ENCODE measurements at places on chromosomes 6 and 20.

DNA sequence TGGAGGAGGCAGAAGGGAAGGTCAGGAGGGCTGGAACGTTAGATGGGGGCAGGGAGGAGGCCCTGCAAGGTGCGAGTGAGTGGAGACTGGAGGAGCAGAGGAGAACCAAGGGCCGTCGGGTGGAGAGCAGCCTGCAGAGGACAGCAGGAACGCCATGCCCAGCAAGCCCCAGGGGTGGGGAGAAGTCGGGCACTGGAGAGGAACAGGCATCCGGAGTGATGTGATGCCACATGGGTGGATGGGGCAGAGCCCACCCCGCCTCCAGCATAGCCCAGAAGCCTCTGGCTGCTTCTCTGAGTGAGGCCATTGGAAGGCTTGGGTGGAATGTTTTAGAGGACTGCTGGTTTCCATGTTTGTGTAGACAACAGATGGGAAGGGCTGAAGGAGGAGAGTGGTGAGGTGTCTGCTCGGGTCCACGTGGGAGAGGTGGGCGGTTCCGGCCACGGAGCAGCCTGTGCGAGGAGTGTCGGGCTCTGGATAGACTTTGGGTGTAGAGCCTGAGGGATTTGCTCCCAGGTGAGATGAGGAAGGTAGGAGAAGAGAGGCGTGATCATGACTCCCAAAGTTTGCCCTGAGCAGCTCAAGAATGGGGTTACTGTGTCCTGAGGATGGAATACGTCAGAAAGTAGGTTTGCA, 221.4 kb downstream of the SMOC2 start:
- no peak for DNase-seq

GRCh38 chr20:2742934-2743559, 50.5 kb downstream of the EBF4 start:
- peak; percentile 73 for DNase-seq

- DNase-seq, result no peak
These were observed 71.8 kb upstream of the ZNF184 start for GRCh38 chr6:27544612-27545260.

GRCh38 chr6:116083052-116083451, 17.6 kb upstream of the NT5DC1 start:
- DNase-seq, result no peak

DNA sequence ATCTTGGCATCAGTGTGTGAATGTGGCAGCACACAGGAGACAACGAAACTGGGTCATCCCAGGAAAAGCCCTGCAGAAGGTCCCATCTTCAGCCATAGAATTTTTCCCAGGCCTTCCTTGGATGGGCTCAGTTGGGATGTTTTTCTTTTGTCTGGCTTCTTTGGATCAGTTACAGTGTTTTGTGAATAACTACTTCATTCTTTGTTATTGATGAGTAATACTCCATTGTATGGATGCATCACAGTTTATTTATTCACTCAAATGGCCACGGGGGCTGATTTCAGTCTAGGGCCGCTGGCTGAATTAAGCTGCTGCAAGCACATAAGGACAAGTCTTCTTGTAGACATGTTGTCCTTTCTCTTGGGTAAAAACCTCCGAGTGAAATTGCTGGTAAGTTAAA, 81.3 kb upstream of the CD93 start:
- DNase-seq, result no peak

GRCh38 chr6:116111552-116112528, 11.2 kb downstream of the NT5DC1 start:
- peak; percentile 37 for DNase-seq

GRCh38 chr6:3396503-3397180, 60.2 kb downstream of the SLC22A23 start:
- DNase-seq, result no peak

DNA sequence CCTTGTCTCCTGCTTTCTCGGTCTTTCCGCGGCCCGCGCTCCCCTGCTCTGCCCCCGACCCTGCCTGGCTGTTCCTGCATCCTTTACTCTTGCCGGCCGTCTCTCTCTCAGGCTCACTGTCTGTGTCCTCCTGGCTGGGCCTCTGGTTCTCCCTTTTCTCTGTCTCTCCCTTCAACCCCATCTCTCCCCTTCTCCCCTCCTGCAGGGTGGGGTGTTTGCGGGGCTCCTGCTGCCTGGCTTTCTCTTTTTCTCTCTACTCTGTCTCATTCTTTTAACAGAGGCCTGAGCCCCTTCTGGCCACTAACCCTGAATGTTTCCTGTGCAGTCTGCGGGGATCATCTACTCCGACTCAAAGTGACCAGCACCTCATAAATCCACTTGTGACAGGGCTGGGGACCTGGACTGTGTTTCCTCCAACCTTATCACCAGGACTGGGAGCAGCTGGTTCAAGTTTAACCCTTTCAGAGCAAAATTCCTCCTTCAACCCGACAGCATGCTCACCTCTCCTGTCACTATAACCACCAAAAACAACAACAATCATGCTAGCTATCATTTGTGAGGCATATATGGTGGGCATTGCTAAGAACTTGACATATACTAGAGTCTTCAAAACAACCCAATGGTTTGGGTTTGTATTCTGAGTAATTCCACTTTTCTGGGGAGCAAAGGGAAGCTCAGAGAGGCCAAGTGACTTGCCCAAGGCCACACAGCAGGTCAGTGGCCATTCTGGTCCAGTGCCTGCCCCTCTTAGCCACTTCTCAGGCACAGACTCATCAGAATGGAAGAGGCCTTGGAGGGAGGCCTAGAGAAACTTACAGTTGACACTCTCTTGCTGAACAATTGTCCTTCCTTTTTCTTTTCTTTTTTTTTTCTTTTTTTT, 811 bp upstream of the RSPO4 start:
- no peak for DNase-seq

DNA sequence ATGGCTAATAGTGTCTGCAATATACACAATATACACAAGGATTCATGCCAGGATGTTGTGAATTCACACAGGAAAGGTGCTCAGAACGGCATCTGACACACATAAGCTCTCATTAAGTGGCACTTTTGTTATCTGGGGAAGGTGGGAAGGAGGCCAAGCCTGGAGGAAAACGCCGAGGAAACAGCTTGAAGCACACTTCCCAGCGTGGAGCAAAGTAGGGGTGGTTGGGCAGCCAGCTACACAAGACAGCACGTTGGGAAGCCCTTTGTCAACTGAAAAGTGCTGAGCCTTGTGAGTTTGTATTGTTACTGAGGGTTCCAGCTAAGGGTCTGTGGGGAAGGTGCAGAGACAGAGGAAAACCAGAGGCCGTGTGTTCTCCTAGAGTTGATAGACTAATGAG, 181.0 kb downstream of the ZMYND8 start:
- no peak for DNase-seq

DNA sequence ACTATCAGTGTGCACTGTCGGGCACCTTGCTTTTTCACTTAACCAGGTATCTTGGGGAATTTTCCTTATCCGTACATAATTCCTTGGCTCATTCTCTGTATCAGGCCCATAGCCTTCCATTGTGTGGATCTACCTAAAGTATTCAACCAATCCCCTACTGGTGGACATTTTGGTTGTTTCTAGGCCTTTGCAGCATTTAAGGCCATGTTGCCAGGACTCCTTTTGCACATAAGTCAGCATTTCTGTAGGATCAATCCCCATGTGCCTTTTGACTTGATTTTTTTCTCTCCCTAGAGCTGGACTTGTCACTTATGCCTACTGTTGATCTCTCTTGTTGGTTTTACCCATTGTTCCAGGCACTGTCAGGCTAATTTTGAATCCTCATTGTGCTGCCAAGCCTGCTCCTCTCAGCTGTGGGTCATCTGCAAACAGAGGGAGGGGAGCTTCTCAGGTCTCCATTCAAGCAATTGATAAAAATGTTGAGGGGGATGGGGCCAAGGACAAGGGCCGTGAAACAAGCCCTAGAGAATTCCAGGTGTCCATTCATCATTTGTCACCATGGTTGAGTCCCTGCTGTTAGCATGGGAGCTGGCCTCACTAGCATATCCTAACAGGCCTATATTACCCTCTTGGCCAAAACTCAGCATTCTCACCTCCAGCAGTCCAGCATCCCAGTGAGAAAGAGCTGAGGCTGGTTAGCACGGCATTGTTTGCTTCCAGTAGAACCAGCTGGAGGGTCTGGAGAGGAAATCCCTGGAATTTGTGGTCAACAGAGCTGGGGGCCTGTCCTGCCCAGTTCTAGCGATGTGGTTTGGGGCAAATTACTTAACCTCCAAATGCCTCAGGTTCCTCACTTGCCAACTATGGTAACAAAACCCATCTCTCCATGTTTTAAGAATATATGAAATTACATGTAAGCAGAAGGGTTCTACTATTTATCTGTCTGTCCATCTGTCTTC, 178.4 kb downstream of the MRPL14 start:
- peak; percentile 93 for DNase-seq

GRCh38 chr6:70973604-70974003, 16.7 kb upstream of the B3GAT2 start:
- DNase-seq, result no peak

GRCh38 chr6:46201702-46202101, 30.9 kb upstream of the ENPP5 start:
- DNase-seq, result no peak

GRCh38 chr6:71194724-71195123, 93.9 kb upstream of the OGFRL1 start:
- no peak for DNase-seq

GRCh38 chr6:125793863-125794262, 3.1 kb downstream of the NCOA7 start:
- no peak for DNase-seq

GRCh38 chr6:88975369-88975768, 12.0 kb upstream of the RNGTT start:
- DNase-seq, result peak; percentile 15

DNA sequence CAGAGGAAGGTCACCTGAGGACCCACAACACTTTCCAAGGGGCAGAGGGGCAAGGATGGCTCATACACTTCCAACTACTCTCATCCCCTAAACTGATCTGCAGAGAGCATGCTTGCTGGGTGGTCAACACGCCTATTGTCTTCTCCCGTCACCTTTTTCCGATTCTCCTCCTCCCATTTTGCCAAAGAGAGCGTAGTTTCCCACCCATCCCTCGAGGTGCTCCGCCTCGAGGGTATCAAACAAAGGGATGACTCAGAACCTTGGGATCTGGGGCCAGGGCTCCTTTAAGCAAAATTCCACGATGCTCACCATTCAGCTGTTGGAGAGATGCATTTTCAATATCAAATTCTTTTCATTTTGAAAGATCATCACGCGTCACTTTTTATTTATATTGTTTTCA, 507.5 kb upstream of the SULF2 start:
- no peak for DNase-seq

GRCh38 chr6:2055911-2056310, 189.5 kb downstream of the GMDS start:
- no peak for DNase-seq

All from NCI-H146 (cell line).